ENCODE measurements at places on chromosomes 13 and 19. TPM values are rescaled to one million over a fixed set of nuclear protein-coding genes. Genes with fewer than 3 reads are reported as not detected.

DNA sequence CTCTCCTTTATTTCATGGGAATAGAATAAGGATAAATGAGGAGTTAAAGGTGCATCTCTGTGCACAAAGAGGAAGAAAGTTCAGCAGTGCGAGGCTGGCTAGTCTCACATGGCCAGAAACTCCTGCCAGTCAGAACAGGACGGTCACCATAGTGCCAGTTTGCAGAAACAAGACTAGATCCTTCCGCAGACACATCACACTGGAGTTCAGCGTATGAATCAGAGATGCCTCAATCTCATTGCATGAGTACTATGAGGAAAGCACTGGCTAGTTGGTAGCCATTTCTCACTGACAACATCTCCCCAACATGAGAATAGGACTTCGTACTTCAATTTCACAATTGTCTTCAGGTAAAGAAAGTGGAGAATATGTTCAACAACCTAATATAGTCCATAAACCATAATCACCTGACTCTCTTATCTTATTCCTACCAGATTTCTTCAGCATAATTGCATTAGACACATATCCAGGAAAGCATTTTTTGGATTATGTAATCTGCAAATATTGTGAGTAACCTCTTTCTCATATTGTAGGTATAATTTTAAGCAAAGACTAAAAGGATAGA lies 34.9 kb downstream of the RXFP2 start:
- H3K36me3 ChIP-seq: no peaks in the 10 kb centered on the region
- no peak overlapping the region for H3K27ac ChIP-seq
- H3K4me1 ChIP-seq: no peaks in the 10 kb centered on the region
- DNase-seq: no peak

- no peak overlapping the region for H3K4me3 ChIP-seq
- no peaks in the 10 kb centered on the region for H3K4me1 ChIP-seq
- no peaks in the 10 kb centered on the region for H3K36me3 ChIP-seq
- H3K27ac ChIP-seq: no peak overlapping the region
- DNase-seq: no peak
- no peaks in the 10 kb centered on the region for H3K27me3 ChIP-seq
Observed at GRCh38 chr13:28455580-28456194, 39.2 kb downstream of the FLT1 start.

DNA sequence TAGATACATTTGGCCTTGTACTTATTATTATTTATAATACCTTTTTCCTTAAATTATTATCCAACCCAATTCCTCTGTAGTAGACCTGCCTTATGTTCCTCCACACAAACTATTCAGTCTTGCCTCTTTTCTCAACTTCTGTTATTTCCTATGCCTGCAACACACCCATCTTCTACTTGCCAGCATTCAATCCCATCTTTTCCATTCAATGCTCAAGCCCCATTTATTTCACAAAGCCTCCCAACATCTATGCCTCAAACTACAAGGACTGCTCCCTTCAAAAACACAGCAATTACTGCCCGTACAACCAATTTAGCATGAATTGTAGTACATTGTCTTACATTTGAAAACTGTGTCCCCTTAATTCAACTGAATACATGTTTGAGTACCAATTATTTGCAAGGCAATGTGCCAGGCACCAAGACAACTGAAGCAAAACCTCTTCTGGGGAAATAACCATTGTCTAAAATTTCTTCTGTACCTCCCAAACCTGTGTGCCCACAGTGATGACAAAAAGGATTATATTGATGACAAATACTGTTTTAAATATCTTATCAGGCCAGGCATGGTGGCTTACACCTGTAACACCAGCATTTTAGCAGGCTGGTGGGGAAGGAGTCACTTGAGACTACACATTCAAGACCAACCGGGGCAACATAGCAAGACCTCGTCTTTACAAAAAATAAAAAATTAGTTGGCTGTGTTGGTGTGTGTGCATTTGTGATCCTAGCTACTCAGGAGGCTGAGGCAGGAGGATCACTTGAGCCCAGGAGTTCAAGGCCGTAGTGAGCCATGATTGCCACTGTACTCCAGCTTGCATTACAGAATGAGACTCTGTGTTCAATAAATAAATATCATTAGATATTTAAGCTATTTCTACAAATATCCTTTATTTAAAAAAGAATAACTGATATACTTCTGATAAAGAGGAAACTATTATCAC lies 35.1 kb downstream of the ELF1 start:
- H3K36me3 ChIP-seq: no peaks in the 10 kb centered on the region
- peak overlapping the region; percentile 81 for H3K27ac ChIP-seq
- H3K4me3 ChIP-seq: peak overlapping the region; percentile 63

DNA sequence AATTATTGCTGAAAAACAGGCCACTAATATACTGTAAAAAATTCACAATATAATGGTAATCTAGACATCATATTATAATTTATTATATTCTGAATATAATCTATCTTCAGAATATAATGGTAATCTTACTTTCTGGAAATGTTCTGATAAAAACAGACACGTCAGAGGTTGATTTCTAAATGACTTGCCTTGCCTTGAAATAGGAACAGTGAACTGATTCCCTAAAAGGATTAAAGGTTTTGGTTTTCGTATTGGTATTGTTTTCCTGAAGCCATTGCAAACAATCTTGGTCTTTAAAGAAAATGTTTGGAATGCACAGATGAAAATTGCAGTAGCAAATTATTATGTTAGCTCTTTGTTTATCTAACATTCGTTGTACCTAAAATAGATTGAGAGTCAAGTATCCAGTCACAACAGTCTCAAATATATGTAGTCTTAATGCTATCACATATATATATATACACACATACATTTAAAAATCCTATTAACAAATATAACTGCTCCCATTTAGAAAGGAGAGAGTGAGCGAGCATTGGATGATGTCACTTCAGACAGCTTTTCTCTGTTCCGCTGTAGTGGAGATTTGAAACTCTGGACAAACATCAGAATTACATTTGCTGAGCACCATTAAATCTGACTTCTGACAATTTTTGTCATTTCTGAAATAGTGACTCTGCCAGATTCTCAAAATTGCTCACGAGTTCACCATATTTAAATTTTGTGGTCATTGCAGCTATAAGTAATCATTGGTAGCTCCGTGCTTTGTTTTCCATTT lies 1.7 kb downstream of the ITM2B start:
- H3K4me1 ChIP-seq: peaks cover 52% of the 10 kb centered on the region
- no peaks in the 10 kb centered on the region for H3K36me3 ChIP-seq
- DNase-seq: no peak
- H3K4me3 ChIP-seq: peak overlapping the region; percentile 99
- H3K27me3 ChIP-seq: no peaks in the 10 kb centered on the region

DNA sequence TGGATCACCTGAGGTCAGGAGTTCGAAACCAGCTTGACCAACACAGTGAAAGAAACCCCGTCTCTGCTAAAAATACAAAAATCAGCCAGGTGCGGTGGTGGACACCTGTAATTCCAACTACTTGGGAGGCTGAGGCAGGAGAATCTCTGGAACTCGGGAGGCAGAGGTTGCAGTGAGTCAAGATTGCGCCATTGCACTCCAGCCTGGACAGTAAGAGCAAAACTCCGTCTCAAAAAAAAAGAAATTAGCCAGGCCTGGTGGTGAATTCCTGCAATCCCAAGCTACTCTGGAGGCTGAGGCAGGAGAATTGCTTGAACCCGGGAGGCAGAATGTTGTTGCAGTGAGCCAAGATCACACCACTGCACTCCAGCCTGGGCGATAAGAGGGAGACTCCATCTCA lies 12.2 kb upstream of the FBXW9 start:
- no peak overlapping the region for H3K4me3 ChIP-seq
- no peaks in the 10 kb centered on the region for H3K4me1 ChIP-seq
- no peak overlapping the region for H3K27ac ChIP-seq

- no peaks in the 10 kb centered on the region for H3K4me1 ChIP-seq
- no peaks in the 10 kb centered on the region for H3K27me3 ChIP-seq
- H3K27ac ChIP-seq: no peak overlapping the region
- H3K4me3 ChIP-seq: no peak overlapping the region
- DNase-seq: no peak
Observed at GRCh38 chr19:7260161-7260560, 34.1 kb downstream of the INSR start.

DNA sequence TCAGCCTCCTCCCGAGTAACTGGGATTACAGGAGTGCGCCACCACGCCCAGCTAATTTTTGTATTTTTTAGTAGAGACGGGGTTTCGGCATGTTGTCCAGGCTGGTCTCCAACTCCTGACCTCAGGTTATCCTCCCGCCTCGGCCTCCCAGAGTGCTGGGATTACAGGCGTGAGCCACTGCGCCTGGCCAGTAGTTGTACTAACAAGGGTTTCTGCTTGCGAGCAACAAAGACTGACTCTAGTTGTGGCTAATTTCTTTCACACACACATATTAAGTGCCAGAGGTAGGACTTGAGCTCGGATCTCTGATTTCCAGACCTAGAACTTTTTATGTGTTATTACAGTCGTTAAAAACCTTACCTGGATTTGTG lies 635 bp upstream of the PCCA start:
- no peaks in the 10 kb centered on the region for H3K27me3 ChIP-seq
- peak overlapping the region; percentile 75 for H3K4me3 ChIP-seq
- peaks cover 19% of the 10 kb centered on the region for H3K4me1 ChIP-seq
- no peaks in the 10 kb centered on the region for H3K36me3 ChIP-seq

DNA sequence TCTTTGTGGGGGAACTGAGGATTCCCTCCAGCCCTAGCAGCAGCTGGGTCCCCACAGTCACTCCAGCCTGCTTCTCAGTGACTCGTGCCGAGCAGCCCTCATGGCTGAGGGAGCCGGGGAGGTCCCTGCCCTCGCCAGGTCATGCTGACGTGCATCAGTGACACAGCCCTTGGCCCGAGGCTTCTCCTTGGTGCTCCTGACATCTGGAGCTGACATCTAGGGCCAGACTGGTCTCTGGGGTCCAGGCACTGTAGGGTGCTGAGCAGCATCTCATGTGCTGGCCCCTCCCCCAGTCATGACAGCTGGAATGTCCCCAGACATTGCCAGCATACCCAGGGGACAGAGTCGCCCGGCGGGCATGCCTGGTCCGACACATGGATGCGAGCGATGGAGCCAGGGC lies 14.4 kb downstream of the COMP start:
- no peak for DNase-seq
- no peak overlapping the region for H3K27ac ChIP-seq
- H3K4me1 ChIP-seq: no peaks in the 10 kb centered on the region
- H3K36me3 ChIP-seq: no peaks in the 10 kb centered on the region
- no peaks in the 10 kb centered on the region for H3K27me3 ChIP-seq
- no peak overlapping the region for H3K4me3 ChIP-seq

DNA sequence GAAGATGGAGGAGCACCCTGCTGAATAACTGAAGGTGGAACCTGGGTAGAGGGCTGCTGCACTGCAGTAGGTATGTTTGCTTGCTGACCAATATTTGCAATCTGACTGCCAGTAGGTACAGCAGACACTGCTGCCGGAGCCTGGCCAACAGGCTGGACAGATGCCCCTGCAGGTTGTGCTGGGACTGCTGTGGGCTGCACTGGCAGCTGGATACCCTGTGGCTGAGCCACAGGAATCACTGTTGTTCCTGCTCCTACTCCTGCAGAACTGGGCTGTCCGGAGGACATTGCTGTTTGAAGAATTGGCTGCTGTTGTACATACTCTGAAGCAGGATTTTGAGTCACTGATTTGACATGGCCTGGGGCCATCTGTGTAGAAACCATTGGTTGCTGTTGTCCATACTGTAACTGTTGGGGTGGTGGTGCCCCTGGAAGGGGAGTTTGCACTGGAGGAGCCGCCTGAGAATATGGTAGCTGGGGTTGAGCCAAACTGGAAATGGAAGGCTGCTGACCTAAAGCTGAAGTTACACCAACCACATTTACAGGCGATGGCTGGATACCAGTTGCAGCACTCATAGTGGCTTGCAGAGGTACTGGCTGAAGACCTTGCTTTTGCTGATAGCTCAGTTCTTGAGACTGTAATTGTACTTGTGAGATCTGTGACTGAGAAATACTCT lies 2.2 kb downstream of the TSC22D1 start:
- DNase-seq: no peak
- H3K27ac ChIP-seq: no peak overlapping the region
- peaks cover 43% of the 10 kb centered on the region for H3K4me1 ChIP-seq
- no peak overlapping the region for H3K4me3 ChIP-seq
- H3K36me3 ChIP-seq: peaks cover 5% of the 10 kb centered on the region

- H3K36me3 ChIP-seq: peaks cover 49% of the 10 kb centered on the region
- peaks cover 19% of the 10 kb centered on the region for H3K4me1 ChIP-seq
- H3K27ac ChIP-seq: no peak overlapping the region
- no peak overlapping the region for H3K4me3 ChIP-seq
Observed at GRCh38 chr19:52198678-52199077, 8.8 kb downstream of the PPP2R1A start.

GRCh38 chr13:57558051-57558467 lies 73.5 kb upstream of the PCDH17 start:
- H3K27me3 ChIP-seq: no peaks in the 10 kb centered on the region
- H3K36me3 ChIP-seq: no peaks in the 10 kb centered on the region
- H3K4me1 ChIP-seq: no peaks in the 10 kb centered on the region
- no peak overlapping the region for H3K4me3 ChIP-seq
- no peak overlapping the region for H3K27ac ChIP-seq

- no peak overlapping the region for H3K27ac ChIP-seq
- H3K27me3 ChIP-seq: no peaks in the 10 kb centered on the region
- no peak for DNase-seq
- H3K4me1 ChIP-seq: no peaks in the 10 kb centered on the region
- no peak overlapping the region for H3K4me3 ChIP-seq
- no peaks in the 10 kb centered on the region for H3K36me3 ChIP-seq
Observed at GRCh38 chr19:28424662-28425045, 788.3 kb downstream of the UQCRFS1 start.

ZNF383 gene
- total RNA-seq: 9.7 TPM

SHISA7 gene
- not detected for total RNA-seq

DAND5 gene
- total RNA-seq: not detected

DIRAS1 gene
- not detected for total RNA-seq

NLRP12 gene
- total RNA-seq: not detected

C2CD4C gene
- not detected for total RNA-seq

ADGRE3 gene
- not detected for total RNA-seq

NOVA2 gene
- not detected for total RNA-seq

CD22 gene
- not detected for total RNA-seq

All from CD8-positive, alpha-beta memory T cell (primary cell).